Stimulated activated CD4-positive, alpha-beta T cell treated with anti-CD3 and anti-CD28 coated beads, Interleukin-2, amount 100 ng/mL, for 48 hours (primary cell): ENCODE measurements at places on chromosomes 11 and 22.

DNA sequence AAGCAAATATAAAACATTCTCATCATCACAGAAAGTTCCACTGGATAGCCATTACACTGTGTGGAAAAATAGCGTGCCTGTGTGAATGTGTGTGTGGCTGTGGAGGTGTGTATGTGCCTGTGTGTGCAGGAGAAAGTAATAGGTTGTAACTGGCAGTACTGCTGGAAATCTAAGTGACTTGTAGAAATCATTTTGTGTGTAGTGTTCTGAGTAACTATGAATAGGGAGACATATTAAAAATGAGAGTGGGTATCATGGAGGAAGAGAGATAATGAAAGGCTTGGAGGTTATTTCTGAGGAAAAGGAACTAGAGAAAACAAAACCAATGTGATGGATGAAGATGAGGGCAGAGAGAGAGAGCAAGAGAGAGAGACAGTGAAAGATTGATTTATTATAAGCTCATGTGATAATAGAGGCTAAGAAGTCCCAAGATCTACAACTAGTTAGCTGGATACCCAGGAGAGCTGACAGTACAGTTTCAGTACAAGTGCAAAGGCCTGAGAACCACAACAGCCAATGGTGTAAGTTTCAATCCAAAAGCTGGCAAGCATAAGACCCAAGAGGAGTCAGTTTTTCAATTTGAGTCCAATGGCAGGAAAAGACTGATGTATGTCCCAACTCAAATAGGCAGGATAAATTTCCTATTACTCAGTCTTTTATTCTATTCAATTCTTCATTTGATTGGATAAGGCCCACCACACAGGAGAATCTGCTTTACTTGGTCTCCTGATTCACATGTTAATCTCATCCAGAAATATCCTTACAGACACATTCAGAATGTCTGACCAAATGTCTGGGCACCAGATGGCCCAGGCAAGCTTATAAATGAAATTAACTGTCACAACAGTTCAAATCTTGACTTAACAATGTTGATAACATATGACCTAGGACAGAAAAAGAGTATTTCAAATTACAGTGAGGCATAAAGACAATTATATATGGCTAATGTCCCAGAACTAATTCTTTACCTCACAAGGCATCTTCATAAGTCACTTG is 14.9 kb downstream of the KBTBD3 start:
- no peak for DNase-seq

DNA sequence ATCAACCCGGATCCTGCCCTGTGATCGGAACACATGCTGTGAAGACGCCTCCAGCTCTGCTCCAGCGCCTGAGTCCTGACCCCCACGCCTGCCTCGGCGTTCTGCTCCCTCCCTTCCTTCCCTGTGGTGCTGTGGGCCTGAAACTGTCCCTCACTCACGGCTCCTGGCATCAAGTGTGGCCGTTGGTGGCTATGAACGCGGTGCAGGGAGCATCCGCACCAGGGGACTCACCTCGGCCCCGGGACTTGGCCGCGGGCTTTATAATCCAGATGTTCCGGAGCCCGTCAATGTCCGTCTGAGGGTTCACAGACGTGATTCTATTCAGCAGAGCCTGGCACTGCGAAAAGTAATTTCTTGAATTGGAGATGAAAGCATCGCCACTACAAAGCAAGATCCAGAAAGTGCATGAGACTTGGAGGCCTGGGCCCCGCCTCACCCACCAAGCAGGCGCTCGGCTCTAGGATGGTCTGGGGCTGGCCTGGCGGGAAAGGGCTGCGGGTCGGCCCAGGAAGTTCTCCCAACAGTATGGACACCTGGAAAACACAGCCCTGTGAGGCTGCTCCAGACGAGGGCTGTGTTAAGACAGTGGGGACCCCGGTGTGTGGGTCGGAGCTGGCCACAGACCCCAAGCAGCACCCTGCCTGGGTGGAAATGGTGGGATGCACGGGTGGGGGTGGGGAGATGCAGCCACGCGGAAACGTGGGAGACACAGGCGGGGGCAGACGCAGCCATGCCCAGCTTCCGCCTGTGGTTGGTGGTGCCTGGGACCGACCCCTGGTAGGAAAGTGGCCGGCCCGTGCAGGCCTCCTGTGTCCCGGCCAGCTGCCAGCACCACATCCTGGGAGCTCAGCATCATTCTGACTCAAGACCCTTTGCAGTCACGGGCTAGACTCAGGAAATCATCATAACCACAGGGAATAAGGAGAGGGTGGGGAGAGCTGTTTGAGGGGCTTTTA is 21.8 kb upstream of the IL17REL start:
- no peak for DNase-seq

GRCh38 chr11:10514202-10514601 is 26.8 kb downstream of the RNF141 start:
- DNase-seq = no peak

DNA sequence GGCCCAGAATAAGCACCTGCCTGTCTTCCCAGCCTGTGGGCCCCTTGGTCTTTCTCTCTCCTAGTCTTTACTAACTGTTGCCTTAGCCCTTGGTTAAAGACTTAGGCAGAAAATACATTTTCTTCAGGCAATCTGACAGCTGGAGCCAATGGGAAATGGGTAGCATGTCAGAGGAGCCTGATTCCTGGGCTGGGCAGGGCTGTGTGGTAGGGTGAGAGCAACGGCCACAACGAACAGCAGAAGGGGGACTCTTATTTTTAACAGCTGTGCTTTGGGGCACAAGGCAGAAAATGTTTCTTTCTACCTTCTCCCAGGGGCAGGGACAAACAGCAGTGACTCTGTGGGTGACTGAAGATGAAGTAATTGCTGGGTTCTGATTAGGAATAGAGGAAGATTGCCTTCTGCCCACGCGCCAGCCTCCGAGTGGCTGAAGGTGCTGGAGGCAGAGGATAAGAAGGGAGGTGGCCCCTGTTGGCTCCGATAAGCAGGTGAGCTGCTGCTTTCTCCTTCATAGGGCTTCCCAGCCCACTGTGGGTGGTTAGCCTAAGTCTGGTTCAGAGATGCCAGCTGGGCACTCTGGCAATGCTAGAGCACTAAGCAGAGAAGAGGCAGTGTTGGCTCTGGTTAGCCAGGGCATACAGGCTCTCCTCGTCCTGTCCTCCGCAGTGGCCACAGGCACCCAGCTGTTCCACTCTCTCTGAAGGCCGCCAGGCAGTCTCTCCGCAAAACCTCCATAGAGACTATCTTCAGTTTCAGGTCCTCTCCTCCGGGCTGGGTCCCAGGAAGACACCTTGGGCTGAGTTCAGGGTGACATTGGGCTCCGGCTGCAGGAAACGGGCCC is 1.5 kb downstream of the YPEL4 start:
- DNase-seq = no peak

- no peak for DNase-seq
These were observed 39.8 kb upstream of the CARS1 start for GRCh38 chr11:3096909-3097530.

DNA sequence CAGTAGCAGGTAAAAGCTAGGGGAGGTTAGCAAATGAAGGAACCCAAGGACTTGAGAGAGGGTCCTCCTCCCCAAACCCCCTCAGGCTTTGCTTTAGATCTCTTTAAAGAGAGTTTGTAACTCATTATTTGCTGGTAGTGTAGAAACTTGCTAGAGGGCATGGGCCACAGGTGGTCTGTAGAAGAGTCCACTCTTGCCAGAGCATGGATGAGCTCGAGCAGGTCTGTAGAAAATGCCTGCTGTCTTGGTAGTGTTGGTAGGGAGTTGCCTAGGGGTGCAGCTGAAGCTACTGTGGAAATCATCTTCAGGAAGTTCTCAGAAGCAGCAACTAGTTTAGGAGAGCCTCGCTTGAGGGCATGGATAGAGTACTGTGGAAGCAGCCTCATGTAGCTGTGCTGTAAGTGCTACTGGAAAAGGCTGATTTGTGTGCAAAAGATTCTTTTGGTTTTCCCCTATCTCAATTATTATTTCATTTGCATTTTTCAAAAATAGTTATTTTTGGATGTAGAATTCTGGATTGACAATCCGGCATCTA is 104.3 kb downstream of the TMEM135 start:
- no peak for DNase-seq

DNA sequence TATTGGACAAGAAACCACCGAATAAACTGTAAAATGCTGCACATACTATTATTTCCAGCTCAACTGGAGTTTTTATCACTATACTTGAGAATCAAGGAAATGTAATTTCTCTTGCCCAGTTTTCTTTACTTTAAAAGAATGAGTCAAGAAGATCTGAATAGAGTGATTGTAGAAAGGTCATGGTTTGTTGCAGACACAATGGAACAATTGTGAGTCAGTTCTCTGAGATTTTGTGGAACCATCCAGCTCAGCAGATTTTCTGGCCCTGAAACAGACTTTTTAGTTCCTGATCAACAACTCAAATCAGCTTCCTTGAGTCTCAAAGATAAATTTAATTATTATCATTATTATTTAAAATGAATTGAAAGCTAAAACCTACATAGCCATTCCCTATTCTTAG is 1.3 kb downstream of the TCN1 start:
- DNase-seq = no peak

- no peak for DNase-seq
These were observed 197.6 kb upstream of the BLID start for GRCh38 chr11:122313581-122313980.

- DNase-seq = no peak
These were observed 18.3 kb downstream of the SMIM38 start for GRCh38 chr11:69173925-69174581.

DNA sequence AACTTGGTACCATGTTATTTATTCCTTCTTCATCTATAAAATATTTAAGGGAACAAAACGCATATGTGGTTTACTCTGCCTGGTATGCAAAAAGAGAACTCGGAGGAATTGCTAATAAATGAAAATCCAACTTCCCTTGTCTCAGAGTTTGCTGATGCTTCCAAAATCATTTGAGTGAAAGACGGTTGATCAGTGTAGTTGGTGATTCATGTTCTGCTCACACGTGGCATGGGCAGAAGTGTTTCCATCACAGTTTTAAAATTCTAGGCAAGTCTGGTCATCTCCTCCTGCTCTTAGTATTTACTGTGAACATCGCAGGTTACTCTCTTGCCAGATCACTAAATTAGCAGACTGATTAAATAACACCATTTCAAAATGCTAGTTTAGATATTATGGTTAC is 11.9 kb upstream of the PARVB start:
- no peak for DNase-seq

DNA sequence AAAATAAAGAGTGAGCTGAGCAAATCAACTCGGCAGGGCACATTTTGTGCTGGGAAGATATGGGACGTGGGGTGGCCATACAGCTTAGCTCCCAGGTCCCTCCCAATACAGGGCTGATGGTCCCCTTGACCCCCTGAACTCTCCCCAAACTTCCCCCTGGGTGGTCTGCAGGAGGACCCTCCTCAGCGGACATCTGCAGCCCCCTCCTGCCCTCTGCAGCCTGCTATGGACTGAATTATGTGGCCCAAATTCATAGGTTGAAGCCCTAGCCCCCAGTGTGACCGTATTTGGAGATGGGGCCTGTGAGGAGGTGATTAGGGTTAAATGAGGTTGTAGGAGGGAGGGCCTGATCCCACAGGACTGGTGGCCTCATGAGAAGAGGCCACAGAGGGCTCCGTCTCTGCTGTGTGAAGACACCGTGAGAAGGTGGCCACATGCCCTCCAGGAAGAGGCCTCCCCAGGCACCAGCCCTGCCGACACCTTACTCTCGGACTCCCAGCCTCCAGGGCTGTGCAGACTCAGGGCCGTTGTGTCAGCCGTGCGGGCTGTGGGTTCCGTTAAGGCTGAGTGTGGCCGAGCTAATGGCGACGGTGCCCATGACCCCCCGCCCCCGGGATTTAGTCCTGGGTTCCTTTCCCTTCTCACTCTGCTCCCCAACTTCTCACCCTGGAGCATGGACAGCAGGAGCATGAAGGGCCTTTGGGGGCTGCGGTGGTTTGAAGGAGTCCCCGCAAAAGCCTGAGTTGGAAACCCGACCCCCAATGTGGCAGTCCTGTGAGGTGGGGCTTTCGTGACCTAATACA is 1042.8 kb downstream of the BRD1 start:
- no peak for DNase-seq

- no peak for DNase-seq
These were observed 4.8 kb downstream of the MAP3K11 start for GRCh38 chr11:65609229-65609628.

GRCh38 chr22:30610299-30610698 is 3.3 kb downstream of the TCN2 start:
- no peak for DNase-seq

DNA sequence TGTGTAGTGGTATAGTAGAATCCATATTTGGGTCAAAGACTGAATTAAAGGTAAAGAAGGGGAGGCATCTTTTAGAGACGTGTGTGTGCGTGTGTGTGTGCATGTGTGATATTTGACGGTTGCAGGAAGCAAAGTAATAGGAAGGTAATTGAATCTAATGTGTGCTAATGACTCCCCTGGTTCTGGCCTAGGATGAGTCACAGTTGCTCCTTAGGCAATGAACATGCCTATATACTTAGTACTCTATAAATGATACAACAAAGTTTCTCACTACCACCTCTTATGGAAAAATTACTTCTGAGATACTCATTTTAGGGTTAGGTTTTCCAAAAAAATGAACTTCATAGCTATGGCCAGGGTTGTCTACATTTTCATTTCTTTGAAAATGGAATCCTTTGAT is 409.6 kb downstream of the GUCY1A2 start:
- DNase-seq = no peak

DNA sequence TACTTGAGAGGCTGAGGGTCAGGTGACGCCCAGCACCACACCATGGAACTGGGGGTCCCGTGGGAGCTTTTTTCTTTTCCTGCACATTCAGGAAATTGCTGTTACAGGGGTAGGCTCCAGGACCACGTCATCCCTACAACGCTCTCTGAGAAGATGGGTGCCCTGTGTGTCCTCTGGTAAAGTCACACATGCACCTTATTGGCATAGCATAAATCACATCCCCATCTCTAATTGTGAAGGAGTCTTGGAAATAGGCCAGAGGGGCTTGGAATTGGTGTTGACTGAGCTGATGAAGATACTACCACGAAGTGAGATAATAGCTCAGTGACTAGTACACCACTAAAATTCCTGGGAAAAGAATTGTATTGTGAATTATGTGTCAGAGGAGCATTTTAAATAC is 57.6 kb downstream of the TNRC6B start:
- no peak for DNase-seq

DNA sequence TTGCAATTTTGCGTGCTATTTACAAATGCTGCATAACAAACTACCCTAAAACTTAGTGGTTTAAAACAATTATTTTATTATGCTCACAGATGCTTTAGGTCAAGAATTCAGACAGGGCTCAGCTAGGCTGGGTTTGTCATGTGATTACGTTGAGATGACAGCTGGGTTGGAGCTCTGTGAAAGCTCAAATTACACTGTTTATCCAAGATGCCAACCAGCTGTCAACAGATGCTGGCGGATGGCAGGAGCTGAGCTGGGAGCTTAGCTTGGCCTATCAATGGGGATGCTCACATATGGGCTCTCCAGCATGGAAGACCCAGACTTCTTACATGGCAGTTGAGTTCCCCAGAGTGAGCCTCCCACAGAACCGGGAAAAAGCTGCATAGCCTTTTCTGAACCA is 62.7 kb downstream of the STK33 start:
- DNase-seq = no peak

GRCh38 chr22:36162127-36163034 is 1.8 kb upstream of the APOL3 start:
- DNase-seq = no peak

GRCh38 chr11:116888024-116888423 is 50.6 kb upstream of the APOA1 start:
- DNase-seq = no peak
